ENCODE measurements at places on chromosomes 6 and 20.

DNA sequence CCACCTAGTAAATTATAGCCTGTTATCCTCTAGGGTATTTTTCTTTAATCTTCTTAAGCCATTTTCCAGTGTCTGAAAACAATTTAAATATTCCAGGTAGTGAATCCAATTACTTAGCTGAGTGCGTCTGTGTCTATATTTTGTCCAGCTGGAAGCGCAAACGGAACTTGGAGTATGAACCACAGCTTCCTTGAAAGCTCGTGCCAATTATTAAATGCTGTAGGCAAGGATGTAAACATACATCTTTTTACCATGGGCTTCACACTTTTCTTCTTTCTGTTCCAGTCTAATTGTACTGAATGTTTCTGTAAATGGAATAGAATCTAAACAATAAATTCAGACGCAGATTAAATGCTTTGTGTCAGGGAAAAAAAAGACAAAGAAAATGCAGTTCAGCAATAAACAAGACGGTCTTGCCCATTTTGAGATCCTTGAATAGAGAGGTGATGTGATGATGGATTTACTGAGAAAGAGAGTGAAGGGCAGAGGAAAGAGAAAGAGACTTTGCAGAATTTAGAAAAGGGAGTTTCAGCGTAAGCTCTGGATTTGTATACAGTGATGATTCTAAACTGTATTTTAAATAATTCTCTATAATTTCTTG, 1.9 kb downstream of the PLCB1 start:
- DNase-seq = no peak

GRCh38 chr6:139888681-139889122, 514.3 kb upstream of the CITED2 start:
- DNase-seq = no peak

GRCh38 chr6:15434263-15434662, 188.4 kb downstream of the JARID2 start:
- DNase-seq = no peak

- DNase-seq = no peak
Observed at GRCh38 chr6:39867592-39867991, 66.7 kb downstream of the MOCS1 start.

DNA sequence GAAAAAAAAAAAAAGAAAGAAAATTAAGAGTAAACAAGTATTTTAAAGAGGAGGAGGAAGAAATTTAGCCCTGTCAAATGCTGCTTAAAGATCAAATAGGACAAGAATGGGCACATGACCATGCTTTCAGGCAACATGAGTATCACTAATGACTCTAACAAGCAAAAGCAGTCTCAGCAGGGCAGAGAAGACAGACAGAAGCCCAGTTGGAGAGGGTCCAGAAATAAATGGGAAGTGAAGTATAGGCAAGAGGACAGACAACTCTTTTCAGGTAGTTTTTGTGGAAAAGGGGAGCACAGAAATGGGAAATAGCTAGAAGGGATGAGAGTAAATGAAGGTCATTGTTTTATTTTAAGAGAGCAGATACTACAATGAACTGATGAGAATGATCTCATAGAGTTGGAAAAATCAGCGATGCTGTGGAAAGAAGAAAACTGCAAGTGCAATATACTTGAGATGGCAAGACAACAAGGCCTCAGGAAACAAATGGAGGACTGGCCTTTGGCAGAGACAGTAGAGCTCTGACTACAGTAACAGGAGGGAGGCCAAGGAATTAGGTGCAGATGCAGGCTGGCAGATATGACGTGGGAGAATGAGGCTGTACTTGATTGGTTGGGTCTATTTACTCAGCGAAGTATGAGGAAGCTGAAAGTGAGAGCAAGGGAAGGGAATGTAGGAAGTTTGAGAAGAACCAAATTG, 40.3 kb downstream of the KIF6 start:
- no peak for DNase-seq

GRCh38 chr6:106628658-106629102, 618 bp downstream of the RTN4IP1 start:
- no peak for DNase-seq

DNA sequence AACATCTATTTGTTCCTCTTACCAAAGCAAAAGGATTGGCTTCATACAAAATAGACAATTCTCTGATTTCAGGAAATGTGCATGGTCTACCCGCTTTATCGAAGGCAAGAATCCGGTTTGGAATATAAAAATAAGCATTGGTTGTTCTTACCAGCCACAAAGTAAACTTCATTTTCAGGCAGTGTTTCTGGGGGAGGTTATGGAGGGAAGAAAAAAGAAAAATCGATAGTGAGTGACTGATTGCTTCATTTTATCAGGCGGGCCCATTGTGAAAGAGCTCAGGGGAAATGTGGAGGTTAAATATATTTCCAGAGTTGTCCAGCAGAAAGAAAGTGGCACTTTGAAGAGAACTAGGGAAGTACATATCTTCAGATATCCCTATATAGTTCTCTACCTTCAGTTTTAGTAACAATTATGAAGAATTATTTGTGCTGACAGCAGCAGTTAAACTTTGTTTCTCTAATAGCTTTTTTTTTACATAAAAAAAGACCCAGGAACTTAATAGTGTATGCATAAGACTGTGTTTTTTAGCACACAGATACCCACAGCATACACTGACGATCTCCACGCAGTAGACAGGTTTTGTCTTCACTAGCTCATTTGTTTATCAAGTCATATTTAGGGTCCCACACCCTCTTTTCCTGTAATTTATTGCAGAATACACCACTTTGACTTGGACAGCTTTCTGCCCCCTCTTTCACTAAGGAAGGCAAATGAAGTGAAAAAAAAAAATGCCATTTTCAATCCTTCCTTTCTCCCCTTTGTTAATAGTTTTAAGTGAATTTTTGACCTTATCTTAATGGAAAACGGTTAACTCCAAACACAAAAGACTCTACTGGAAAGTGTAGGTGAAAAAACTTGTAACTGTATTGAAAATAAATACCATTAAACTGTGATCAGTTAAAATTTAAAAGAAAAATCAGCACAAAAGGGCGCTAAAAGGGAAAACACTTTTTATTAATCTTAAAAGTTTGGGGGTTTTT, 2.9 kb downstream of the POU3F2 start:
- no peak for DNase-seq

GRCh38 chr6:30876039-30876730, 8.1 kb upstream of the DDR1 start:
- no peak for DNase-seq

DNA sequence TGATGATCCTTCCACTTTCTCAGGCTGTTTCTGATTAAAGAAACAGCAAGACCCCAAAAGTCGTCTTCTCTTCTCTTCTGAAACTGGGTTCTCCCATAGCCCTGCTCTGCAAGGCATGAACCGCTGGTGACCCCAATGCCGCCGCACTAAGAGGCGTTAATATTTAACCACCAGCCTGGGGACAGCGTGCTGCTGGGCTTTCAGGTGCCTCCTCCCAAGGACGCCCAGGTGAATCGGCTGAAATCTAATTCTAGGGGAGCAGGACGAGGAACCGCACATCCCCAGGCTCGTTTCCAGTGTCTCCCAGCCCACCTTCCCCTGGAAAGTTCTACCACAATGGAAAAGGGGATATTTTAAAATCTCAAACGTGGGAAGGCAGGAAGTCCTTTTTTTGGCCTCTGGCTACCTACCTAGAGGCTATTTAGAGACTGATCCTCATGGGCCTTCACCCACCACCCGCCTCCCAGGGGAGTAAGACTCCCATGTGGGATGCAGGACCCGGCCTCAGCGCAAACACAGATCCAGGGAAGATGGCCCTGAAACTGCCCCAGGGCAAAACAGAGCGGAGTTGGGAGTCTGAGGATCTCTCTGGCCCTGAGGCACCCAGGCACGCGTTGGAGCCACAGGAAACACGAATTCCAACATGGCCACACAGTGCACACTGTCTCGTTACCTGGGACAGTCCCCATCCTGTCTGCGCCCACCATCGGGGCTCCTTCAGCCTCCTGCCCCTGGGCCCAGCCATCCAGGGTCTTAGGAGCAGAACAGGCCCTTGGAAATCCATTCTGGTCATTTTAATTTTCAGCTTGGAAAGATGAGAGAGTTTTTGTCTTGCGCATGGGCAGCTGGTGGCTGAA, 56.2 kb downstream of the BMP7 start:
- no peak for DNase-seq

Measured in naive B cell (primary cell).